ENCODE measurements at places on chromosomes 13 and 19. TPM values are rescaled to one million over a fixed set of nuclear protein-coding genes. Genes with fewer than 3 reads are reported as not detected.
A peak's percentile ranks its signal among the peaks of the same experiment; 100 is the strongest.

Gene CCDC97
- 19.9 TPM for polyA plus RNA-seq

Gene PABPC3
- polyA plus RNA-seq = 0.01 TPM

Gene CYP2F1
- not detected for polyA plus RNA-seq

Gene CEACAM7
- 0.01 TPM for polyA plus RNA-seq

GRCh38 chr13:103523858-103524257 lies 457.6 kb upstream of the SLC10A2 start:
- H3K27ac ChIP-seq = no peak overlapping the region
- H3K4me1 ChIP-seq = no peaks in the 10 kb centered on the region
- H3K36me3 ChIP-seq = no peaks in the 10 kb centered on the region
- H3K27me3 ChIP-seq = no peaks in the 10 kb centered on the region
- DNase-seq = no peak

DNA sequence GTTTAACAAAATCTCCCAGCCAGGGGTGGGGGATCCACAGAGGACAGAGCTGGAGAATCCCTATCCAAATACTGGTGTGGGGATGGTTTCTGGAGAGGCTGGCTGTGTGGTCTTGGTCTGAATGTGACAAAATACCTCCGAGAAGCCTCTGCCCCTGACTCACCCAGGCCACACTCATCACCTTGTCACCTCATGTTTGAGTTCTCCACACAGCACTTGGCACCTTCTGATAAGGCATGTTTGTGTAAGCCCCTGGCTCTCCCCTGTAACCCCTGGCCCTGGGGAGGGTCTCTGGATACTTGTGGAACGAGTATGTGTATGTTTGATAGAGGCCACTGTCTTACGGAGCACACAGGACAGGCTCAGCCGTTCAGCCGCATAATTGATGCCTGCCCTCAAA lies 14.7 kb downstream of the TECR start:
- H3K36me3 ChIP-seq = peaks cover 20% of the 10 kb centered on the region
- H3K4me3 ChIP-seq = no peak overlapping the region
- peak overlapping the region; percentile 96 for H3K27ac ChIP-seq
- no peaks in the 10 kb centered on the region for H3K27me3 ChIP-seq
- DNase-seq = no peak

DNA sequence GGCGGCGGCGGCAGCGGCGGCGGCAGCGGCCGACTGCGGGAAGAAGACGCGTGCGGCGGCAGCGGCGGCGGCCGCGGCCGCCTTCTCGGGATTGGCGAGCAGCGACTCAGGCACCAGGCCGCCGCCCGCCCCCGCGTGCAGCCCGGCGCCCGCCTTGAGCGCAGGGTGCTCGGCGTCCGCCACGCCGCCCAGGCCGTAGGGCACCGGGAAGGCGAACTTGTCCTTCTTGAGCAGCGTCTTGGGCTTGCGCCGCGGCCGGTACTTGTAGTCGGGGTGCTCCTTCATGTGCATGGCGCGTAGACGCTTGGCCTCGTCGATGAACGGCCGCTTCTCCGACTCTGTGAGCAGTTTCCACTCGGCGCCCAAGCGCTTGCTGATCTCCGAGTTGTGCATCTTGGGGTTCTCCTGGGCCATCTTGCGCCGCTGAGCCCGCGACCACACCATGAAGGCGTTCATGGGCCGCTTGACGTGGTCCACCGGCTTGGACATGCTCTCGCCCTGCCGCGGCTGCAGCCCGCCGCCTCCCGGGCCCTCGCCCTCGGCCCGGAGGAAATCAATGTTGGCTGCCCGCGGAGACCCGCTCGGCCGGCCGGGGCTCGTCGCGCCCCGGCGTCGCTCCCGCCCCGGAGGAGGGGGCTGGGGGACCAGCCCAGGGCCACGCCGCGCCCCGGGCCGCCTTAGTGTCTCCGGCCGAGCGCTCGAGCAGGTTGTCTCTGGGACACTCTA lies 621 bp downstream of the SOX21 start:
- H3K4me3 ChIP-seq = peak overlapping the region; percentile 58
- H3K27me3 ChIP-seq = peaks cover 38% of the 10 kb centered on the region
- peaks cover 9% of the 10 kb centered on the region for H3K4me1 ChIP-seq
- H3K36me3 ChIP-seq = no peaks in the 10 kb centered on the region
- no peak for DNase-seq

DNA sequence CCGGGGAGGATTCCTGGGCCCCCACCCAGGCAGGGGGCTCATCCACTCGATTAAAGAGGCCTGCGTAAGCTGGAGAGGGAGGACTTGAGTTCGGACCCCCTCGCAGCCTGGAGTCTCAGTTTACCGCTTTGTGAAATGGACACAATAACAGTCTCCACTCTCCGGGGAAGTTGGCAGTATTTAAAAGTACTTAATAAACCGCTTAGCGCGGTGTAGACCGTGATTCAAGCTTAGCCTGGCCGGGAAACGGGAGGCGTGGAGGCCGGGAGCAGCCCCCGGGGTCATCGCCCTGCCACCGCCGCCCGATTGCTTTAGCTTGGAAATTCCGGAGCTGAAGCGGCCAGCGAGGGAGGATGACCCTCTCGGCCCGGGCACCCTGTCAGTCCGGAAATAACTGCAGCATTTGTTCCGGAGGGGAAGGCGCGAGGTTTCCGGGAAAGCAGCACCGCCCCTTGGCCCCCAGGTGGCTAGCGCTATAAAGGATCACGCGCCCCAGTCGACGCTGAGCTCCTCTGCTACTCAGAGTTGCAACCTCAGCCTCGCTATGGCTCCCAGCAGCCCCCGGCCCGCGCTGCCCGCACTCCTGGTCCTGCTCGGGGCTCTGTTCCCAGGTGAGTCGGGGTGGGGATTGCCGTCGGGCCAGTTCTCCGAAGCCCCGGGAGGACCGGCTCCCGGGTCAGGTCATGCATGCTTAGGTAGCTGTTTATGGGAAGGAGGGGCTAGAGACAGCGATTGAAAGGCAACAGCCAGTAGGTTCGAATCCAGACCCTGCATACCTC lies at the start of gene ICAM1:
Gene ICAM1, plus strand, starts transcription at position 505 of the 779 bp plus-strand sequence. Its CDS starts 40 bp downstream, at position 545.
- peak within 1 kb of the TSS; percentile 66 for H3K4me3 ChIP-seq
- no peaks in the 10 kb centered on the region for H3K36me3 ChIP-seq
- peaks cover 1% of the 10 kb centered on the region for H3K27me3 ChIP-seq
- peak within 1 kb of the TSS; percentile 72 for H3K27ac ChIP-seq

DNA sequence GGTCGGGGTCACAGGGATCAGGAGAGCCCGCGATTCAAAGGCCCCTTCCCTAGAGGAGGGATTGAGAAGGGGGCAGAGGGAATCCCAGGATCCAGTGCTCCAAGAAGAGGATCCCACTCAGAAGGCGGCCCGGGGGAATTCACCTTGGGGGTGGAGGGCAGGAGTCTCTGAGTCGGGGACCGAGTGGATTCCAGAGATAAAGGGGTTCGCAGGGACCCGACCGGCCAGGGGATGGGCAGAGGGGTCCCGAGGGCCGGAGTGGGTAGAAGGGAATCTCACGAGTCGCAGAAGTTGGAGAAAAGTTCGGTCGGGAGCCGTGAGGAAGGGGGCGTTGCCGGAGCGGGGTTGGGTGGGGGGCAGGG lies 261 bp downstream of the PRKD2 start:
- peak overlapping the region; percentile 89 for H3K4me3 ChIP-seq
- peaks cover 29% of the 10 kb centered on the region for H3K36me3 ChIP-seq
- H3K27me3 ChIP-seq = no peaks in the 10 kb centered on the region
- DNase-seq = no peak
- H3K4me1 ChIP-seq = peaks cover 18% of the 10 kb centered on the region

DNA sequence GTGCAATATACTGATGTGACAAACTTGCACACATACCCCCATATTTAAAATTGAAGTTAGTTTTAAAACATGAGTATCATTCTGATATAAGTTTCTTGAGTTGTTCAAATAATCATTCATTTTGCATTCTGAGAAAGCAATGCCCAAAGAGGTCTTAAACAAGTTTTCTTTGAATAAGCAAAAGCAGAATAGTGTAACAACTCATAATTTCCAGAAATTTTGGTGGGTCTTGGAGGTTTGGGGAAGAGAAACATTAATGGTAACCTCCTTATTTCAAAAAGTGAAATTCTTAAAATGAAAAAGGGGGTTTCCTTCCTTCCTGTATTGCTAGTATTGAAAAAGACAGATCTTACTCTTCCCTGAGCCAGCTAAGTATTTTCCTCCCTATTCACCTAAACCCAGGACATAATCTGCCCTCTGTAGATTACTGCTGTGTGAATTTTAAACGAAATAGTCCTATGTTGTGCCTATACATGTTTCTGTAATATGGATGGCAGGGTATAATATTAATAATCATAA lies 30.4 kb downstream of the SLC25A15 start:
- no peak for DNase-seq
- peaks cover 5% of the 10 kb centered on the region for H3K36me3 ChIP-seq
- no peaks in the 10 kb centered on the region for H3K4me1 ChIP-seq
- no peaks in the 10 kb centered on the region for H3K27me3 ChIP-seq

- H3K4me1 ChIP-seq = peaks cover 10% of the 10 kb centered on the region
- H3K36me3 ChIP-seq = no peaks in the 10 kb centered on the region
- peak; percentile 51 for DNase-seq
- peak overlapping the region; percentile 28 for H3K27ac ChIP-seq
- H3K4me3 ChIP-seq = no peak overlapping the region
These were observed 50.6 kb upstream of the UQCRFS1 start for GRCh38 chr19:29263305-29264135.

DNA sequence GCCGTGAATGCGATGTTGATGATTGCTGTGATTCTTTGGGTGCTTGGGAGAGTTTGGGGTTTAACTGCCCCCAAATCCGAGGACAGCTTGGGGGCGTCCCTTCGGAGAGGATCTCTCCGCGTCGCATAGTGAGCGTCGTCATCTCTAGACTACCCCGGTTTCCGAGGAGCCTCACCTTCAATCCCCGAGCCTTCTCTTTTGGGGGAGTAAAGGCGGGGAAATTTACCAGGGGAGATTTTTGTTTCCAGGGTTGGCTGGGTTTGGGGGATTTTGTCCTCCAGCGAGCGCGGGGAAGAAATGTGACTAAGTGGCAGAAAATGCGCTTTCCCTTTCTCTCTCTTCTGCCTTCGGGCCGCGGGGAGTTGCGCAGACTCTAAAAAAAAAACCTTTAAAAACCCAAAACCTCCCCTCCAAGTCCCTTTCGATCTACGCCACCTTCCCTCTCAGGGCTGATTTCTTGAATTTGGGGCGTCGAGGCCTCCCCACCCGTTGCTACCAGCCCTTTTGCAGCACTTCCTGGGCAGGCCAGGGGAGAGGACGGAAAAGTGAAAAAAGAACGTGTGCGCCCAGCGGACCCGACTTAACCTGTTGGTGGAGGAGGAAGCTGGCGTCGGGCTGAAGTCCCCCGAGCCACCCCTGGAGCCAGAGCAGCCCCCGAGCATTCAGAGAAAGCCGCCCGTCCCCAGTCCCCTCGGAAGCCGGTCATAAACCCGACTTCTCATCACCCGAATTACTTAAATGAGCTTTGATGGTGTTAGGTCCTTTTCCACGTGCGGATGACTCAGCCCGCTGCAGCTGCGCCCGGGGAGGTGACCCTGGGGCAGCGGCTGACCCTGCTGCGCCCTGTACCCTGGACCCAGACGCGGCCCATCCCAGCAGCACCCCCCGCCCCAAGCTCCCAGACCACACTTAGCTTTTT lies 17.7 kb downstream of the NFIX start:
- peak overlapping the region; percentile 70 for H3K4me3 ChIP-seq
- DNase-seq = peak; percentile 93
- H3K4me1 ChIP-seq = peaks cover 78% of the 10 kb centered on the region
- H3K36me3 ChIP-seq = no peaks in the 10 kb centered on the region
- H3K27ac ChIP-seq = peak overlapping the region; percentile 99

GRCh38 chr13:46858163-46858562 lies 38.7 kb downstream of the HTR2A start:
- no peaks in the 10 kb centered on the region for H3K4me1 ChIP-seq
- no peaks in the 10 kb centered on the region for H3K27me3 ChIP-seq
- H3K4me3 ChIP-seq = no peak overlapping the region
- no peak overlapping the region for H3K27ac ChIP-seq

GRCh38 chr13:57635541-57636085 lies 4.1 kb downstream of the PCDH17 start:
- peak overlapping the region; percentile 67 for H3K4me3 ChIP-seq
- H3K27me3 ChIP-seq = no peaks in the 10 kb centered on the region
- no peak for DNase-seq
- no peaks in the 10 kb centered on the region for H3K4me1 ChIP-seq
- no peaks in the 10 kb centered on the region for H3K36me3 ChIP-seq

DNA sequence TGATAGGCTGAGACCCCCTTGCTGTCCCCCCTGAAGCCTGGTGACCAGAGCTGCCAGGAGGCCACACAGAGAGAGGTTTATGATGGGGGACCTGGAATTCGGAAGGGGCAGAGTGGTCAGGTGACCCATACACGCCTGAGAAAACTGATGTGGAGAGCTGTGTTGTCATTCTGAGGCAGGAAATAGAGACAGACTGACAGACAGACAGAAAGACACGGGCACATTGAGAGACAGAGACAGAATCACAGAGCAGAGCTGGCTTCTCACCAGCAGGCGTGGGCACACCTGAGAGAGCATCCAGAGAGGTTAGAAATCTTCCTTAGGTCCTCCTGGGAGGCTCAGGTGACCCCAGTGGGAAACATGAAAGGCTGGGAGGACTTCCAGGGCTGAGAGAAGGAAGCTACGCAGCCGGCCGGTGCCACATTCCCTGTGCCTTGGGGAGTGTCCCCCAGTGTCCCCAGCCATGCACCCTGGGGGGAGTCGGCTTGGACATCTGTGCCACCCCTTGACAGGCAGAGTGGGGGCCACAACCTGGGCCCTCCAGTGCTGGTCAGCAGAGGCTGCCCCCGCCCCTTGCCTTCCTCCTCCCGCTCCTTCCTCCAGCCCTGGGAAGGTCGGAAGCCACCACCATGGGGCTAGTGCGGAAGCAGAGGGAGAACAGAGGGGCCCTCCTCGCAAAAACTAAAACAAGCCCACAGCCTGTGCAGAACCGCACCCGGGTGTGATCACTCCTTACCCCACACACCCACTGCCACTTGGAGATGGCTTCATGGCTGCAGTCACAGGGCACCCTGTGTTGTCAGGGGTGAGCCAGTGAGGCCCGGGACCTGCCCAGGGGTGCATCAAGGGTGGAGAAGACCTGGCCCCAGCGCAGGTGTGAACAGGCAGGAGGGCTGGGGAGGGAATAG lies 2.2 kb downstream of the FFAR1 start:
- DNase-seq = no peak
- H3K36me3 ChIP-seq = no peaks in the 10 kb centered on the region
- no peaks in the 10 kb centered on the region for H3K4me1 ChIP-seq

GRCh38 chr13:75299913-75300862 lies 181.8 kb downstream of the TBC1D4 start:
- H3K4me3 ChIP-seq = no peak overlapping the region
- H3K36me3 ChIP-seq = no peaks in the 10 kb centered on the region
- no peak for DNase-seq
- H3K27ac ChIP-seq = no peak overlapping the region
- peaks cover 4% of the 10 kb centered on the region for H3K4me1 ChIP-seq

GRCh38 chr13:79290595-79291244 lies 115.3 kb downstream of the RBM26 start:
- no peaks in the 10 kb centered on the region for H3K4me1 ChIP-seq
- no peaks in the 10 kb centered on the region for H3K27me3 ChIP-seq
- no peak overlapping the region for H3K4me3 ChIP-seq
- DNase-seq = no peak
- H3K36me3 ChIP-seq = no peaks in the 10 kb centered on the region
- no peak overlapping the region for H3K27ac ChIP-seq

All from psoas muscle (tissue), 8 donors.